ENCODE measurements at places on chromosomes 7 and 10.

DNA sequence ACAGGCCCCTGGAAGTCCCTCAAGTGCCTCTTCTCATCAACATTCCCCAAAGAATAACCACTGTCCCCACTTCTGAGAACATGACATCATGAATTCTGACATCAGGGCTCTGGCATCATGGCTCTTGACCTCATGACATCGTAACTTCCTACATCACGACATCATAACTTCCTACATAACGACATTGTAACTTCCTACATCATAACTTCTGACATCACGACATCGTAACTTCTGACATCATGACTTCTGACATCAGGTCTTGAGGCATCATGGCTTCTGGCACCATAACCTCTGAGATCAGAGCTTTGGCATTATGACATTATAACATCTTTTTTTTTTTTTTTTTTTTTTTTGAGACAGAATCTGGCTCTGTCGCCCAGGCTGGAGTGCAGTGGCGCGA, 66.7 kb upstream of the FAM20C start:
- no peak for DNase-seq

DNA sequence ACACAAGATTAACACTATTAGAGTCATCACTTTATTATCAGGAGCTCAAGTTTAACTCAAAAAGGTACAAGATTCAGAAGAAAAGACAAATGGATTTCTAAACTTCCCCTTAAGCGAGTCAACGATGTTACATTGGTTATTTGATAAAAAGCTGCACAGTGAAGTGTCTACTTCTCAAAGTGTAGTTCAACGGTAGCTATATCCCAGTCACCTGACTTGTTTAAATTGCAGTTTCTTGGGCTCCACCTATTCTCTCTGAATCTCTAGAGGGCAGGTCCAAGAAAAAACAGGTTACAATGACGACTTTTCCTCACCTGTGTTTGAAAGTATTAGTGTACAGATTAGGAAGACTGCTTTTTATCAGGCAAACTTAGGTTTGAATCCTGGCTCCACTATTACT, 16.6 kb downstream of the MINDY3 start:
- no peak for DNase-seq

GRCh38 chr10:63819753-63820329, 298.6 kb downstream of the REEP3 start:
- peak; percentile 33 for DNase-seq

DNA sequence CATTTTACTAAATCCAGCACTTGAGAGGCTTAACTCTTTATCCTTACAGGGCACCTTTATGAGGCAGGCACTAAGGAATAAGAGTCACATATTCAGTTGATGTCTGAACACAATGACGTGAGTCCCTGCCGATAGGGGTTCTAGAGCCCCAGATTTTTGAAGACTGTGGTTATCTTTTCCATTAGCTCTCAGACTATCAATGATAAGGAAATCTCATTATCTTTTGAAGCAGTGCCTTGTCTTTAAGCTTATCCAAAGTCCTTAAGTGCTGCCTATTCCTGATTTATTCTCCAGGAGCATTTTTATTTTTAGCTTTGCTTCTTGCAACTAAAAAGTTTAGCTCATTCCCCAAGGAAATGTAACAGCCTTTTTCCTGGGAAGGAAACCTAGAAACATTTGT, 444.1 kb upstream of the LRRN3 start:
- DNase-seq, result no peak

- DNase-seq, result no peak
Observed at GRCh38 chr7:91034459-91035368, 229.5 kb upstream of the FZD1 start.

DNA sequence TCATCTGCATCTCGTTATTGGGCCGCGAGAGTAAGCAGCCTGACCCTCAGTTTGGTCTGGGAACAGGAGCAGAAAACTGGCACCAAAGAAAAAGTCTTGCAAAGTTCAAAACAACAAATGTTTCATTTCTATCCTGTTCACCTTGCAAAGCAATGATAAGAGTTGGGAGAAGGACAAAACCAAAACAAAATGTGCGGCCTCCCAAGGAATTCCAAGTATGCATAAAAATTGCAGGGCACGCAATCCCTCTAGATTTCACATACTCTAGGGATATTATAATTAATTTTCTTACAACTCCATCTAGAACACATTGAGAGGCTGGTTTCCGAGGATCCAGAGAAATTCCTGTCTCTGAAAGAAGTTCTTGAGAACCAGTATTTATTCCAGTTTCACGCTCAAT, 20.1 kb downstream of the CHUK start:
- no peak for DNase-seq

DNA sequence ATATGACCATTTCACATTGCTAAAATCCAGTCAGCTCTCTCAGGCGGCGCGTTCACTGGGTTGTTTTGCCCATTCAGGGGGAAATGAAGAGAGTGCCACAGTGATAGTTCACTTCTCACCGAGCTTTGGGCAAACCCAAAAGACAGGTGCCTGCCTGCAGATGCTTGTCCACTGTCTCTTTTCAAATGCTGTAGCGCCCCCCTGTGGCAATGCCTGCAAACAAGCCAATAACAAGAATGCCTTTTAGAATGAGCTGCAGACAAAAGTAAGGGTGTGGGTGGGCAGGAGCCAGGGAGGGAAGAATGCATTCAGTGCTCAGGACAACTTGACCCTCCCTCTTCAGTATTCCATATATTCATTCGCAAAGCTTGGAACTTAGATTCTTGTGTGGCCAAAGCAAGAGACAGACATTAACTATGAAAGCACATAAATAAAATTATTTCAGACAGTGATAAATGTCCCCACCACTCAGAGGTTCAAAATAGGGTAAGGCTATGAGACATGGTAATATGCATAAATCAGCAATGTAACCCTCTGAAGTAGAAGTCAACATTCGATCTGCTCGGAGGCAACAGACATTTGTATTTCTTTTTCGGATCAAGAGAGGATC, 86.9 kb downstream of the JAZF1 start:
- peak; percentile 35 for DNase-seq

DNA sequence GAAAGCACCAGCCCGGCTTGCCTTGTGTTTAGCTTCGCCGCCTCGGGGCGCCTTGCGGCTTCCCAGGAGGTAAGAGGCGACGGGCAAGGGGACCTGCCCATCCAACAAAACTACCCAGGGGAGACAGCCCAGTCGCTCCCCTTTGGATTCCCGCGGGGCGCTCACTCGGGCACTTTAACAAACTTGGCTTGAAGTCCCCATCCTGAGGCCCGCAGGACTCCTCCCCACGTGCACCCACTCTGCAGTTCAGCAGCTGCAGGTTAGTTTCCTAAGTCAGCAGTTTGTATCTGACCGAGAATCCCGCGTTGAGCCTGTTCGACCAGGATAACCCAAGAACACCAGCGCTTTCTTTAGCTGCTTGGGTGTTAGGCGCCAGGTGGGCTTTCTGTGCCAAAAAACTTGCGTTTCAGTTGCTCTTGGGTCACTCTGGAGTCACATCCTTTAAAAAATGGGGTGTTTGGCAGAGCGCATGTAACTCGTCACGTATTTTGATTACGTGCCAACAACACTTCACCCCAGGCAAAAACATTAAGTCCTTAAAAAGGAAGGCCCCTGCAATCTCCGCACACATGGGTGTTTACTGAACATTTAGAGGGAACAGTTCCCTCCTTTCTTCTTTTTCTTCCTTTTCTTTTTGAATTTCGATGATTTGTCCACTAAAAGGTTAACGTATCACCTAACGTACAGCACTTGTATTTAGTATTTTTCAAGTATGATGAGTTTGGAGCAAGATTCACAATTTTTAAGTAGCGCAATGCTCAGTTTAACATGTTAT, 876 bp downstream of the DNAH11 start:
- peak; percentile 18 for DNase-seq

DNA sequence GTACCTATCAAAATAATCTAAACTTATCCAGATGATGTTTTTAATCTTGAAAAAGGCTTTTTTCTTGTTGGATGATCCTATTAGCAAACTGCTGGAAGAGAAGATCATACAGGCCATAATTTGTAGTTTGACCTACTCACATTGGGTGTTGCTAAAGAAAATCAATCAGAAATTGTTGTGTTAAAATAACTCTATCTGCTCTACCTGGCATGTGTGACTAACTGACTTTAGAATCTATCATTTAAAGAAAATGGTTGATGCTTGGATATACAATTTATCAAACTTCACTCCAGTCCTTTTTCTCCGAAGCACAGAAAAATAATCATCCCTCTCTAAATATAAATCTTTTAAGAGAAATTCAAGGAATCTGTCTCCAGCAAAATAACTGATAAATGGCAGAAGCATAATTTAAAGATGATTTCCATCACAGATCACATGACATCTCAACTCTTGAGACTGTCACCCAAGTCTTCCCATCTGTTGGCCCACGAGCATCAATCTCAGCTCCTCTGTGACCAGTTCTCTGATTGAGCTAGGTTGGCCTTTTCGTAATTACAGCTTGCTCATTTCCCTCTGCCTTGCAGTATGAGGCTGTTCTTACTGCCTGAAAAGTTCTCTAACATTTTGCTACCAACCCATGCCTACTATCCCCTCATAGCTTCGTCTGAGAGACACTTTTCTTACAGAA, 36.4 kb downstream of the CABCOCO1 start:
- peak; percentile 50 for DNase-seq

- DNase-seq, result no peak
Observed at GRCh38 chr7:100823140-100823525, 4.2 kb downstream of the EPHB4 start.

DNA sequence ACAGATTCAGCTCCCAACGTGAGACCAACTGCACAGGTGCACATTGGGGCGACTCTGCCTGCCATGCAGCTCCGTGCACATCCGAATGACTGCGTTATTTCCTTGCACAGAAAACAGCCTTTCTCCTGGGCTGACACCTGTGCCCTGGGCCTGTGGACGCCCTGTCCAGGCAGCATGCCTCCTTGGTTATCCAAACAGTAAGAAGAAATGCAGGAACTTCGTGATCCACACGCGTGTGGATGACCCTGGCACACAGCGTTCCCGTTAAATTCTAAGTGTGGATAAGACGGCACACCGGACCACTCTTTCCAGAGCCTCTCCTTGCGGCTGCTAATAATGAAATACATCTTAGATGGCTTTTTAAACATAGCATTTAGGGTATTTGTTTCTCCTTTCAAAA, 39.6 kb downstream of the NKX6-2 start:
- DNase-seq, result no peak

DNA sequence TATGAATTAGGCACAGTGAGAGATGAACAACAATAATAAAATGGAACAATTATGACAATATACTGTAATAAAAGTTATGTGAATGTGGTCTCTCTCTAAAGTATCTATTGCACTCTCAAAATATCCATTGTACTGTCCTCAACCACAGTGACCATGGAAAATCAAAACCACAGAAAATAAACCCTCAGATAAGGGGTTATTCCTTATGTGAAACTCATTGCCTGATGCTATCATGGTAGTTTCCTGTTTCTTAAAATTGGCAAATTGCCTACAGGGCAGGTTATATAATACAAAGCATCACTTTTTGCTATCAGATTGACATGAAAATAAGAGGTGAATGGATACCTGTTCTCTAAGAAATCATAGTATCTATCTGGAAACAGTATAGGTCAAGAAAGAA, 3.8 kb downstream of the MCM10 start:
- DNase-seq, result no peak

DNA sequence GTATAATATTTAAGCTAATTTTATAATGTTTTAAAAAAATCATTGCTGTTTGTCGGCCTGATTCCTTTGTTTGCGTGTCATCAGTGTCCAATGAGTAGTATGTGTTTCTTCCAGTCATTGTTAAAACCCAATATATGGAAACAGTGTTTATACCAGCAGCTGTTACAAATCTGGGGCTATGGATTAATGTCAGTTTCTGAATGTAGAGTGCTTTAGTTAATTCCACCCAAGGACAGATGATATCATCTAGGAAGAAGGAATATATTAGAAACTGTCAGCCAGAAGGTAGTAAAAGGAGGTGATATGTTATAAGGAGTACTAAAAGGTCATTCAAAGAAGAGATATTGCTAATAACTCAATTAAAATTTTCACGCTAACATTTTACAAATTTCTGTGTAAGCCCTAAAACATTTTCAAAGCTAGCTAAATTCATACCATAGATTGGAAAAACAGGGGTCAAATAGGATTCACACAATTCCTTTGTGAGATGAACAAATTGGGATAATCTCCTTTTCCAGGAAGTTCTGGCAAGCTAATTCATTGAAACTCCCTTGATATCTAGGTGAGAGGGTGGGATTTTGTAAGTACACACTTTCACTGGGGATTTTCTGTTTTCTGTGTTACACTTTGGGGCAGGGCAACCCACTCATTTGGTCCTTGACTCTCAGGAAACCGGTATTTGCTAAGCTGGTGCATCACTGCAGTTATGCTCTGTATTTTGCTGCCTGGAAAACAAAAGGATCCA, 448.8 kb downstream of the LRMDA start:
- no peak for DNase-seq
